ENCODE measurements at places on chromosomes 12 and 14. TPM values are rescaled to one million over a fixed set of nuclear protein-coding genes. Genes with fewer than 3 reads are reported as not detected.

Gene FOXN4
- not detected for total RNA-seq

Gene AGAP2
- 5.4 TPM for total RNA-seq

Gene LYZ
- 1,056 TPM for total RNA-seq

Gene MUCL1
- total RNA-seq, result not detected

Gene RNFT2
- 2.6 TPM for total RNA-seq

Gene CRIP1
- total RNA-seq, result 96.2 TPM

Gene TIMM9
- 24.9 TPM for total RNA-seq

Gene INHBC
- not detected for total RNA-seq

Gene CEBPE
- not detected for total RNA-seq

Gene RASSF8
- 85.7 TPM for total RNA-seq

Gene SLC2A14
- not detected for total RNA-seq

Gene COA8
- 29.7 TPM for total RNA-seq

Gene BBOF1
- total RNA-seq, result 2.8 TPM

Gene MYF6
- total RNA-seq, result not detected

Gene PTPRO
- 10.6 TPM for total RNA-seq

Gene C14orf39
- total RNA-seq, result not detected

Gene CD4
- total RNA-seq, result 67.6 TPM

Gene CACNA1C
- 15.6 TPM for total RNA-seq

Gene ANKRD33
- not detected for total RNA-seq

Gene PROX2
- not detected for total RNA-seq
